Uterus (tissue), 4 donors: ENCODE measurements at places on chromosomes 7 and 10. TPM values are rescaled to one million over a fixed set of nuclear protein-coding genes. Genes with fewer than 3 reads are reported as not detected.

The PKD2L1 gene
- not detected for total RNA-seq

The SUN3 gene
- not detected for total RNA-seq

The SYNPO2L gene
- total RNA-seq, result not detected

The DENND10 gene
- total RNA-seq, result 23.8 TPM

The IL2RA gene
- total RNA-seq, result not detected

The POLR3A gene
- 10.0 TPM for total RNA-seq

The ZNF736 gene
- 43.2 TPM for total RNA-seq

The PFKFB3 gene
- 7.4 TPM for total RNA-seq

The C10orf53 gene
- not detected for total RNA-seq

The PAPOLB gene
- total RNA-seq, result not detected

The ZCWPW1 gene
- total RNA-seq, result 1.5 TPM

The GUSB gene
- 41.1 TPM for total RNA-seq

The GIMAP1 gene
- 19.1 TPM for total RNA-seq

The RASA4 gene
- total RNA-seq, result 34.1 TPM

The SLIT1 gene
- 0.49 TPM for total RNA-seq

The VENTX gene
- 1.3 TPM for total RNA-seq

The IDI2 gene
- not detected for total RNA-seq

The KMT2E gene
- total RNA-seq, result 61.5 TPM

The ANXA7 gene
- total RNA-seq, result 106 TPM

The ACTA2 gene
- total RNA-seq, result 3,221 TPM

The SOSTDC1 gene
- not detected for total RNA-seq

The DPYSL4 gene
- total RNA-seq, result not detected

The SEC31B gene
- total RNA-seq, result 19.0 TPM

The ZNF789 gene
- total RNA-seq, result 24.5 TPM

The TSPAN15 gene
- 17.2 TPM for total RNA-seq

The ITPRID1 gene
- total RNA-seq, result 1.6 TPM

The CCDC186 gene
- total RNA-seq, result 16.7 TPM

The ZNF679 gene
- not detected for total RNA-seq

The RTKN2 gene
- total RNA-seq, result 12.0 TPM

The ZNF273 gene
- total RNA-seq, result 9.0 TPM

The NRCAM gene
- 2.0 TPM for total RNA-seq

The IGF2BP3 gene
- not detected for total RNA-seq
